ENCODE measurements at places on chromosomes 7 and 10.
A peak's percentile ranks its signal among the peaks of the same experiment; 100 is the strongest.

DNA sequence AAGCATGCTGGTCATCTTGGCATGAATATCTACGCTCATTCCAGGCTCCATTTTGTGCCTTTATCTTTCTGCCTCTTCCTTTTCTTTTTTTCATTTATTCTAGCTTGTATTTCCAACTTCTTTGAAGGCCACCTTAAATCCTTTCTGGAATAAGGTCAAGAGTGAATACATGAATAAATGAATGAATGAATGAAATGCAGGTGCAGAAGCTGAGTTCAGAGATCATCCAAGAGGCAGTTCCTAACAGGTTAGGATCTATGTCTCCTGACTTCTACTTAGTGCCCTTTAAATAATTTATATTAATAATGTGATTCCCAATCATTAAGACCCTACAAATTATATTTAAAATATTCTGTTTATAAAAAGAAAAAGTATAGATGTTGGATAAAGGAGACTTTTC lies 125.9 kb downstream of the PIP4K2A start:
- no peak for DNase-seq

DNA sequence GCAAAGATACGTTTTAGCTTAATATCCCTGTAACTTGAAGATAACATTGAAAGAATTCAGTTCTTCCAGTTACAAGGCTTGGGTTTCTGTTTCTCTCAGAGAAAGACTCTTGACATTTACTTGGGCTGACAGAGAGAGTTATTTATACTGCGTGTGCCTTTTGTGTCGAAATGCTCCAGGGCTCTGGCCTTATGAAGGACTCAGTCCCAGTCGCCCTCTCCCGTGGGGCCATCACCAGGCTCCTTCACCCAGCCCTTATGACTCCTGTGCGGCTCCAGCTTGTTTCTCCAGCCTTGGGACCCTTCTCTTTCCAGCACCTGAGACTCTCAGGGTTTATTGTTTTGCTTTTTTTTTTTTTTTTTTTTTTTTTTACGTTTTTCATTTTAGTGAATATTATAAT lies 242.3 kb upstream of the DKK1 start:
- no peak for DNase-seq

DNA sequence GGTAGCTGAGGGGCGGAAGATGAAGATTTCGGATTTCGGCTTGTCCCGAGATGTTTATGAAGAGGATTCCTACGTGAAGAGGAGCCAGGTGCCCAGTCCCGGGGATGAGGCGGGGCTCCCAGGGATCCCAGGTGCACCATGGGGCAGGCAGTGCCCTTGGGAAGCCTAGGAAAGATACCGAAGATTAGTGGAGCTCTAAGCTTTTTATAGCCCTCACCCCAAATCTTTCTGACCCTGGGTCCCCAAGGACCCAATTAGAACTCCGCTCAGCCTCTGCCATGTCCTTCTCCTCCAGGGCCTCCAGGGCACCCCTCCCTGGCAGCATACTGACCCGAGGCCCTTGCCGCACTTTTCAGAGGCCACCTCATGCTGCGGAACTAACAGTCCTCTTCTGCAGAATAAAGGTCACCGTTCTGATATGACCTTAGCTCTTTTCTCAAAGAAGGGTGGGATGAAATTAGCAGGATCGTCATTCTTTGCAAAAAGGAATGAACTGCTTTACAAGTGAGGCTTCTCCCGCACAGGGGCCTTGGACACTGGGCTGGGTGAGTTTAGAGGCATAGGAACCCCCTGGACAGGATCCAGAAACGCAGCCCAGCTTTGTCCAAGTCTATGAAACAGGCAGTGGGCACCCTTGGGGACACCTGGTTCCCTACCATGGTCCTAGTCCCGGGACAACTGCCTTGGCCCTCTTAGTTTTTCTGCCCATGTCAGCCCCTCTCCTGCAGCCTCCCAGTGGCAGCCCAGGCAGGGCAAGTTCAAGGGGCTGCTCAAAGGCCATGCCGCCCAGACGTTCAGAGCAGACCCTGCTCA lies 17.9 kb upstream of the CSGALNACT2 start:
- no peak for DNase-seq

DNA sequence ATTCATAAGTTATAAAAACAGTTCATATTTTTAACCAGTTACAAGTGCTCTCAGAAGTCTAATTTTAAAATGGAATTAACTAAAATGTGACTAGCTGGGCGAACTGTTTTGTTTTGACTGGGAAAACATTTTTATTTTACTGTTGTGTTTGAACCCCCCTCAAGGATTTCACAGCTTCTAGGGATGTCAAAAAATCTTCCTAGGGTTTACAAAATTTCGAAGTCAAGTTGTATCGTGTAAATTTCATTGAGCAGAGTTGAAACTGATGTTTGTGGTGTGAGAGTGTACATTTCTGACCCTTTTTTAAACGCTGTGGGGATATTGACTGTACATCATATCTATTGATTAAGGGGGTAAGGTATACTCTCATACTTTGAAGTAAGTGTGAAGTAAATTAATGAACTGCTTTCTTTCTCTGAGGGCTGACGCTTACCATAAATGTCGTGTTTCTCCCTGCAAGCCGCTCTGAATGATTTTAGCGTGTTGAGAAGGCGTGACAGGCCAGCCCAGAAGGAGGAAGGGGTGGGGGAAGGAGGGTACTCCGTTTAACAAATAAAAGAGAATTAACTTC lies 1.8 kb upstream of the SP8 start:
- DNase-seq = no peak

- no peak for DNase-seq
Observed at GRCh38 chr7:101239191-101239950, 1.8 kb upstream of the CLDN15 start.

DNA sequence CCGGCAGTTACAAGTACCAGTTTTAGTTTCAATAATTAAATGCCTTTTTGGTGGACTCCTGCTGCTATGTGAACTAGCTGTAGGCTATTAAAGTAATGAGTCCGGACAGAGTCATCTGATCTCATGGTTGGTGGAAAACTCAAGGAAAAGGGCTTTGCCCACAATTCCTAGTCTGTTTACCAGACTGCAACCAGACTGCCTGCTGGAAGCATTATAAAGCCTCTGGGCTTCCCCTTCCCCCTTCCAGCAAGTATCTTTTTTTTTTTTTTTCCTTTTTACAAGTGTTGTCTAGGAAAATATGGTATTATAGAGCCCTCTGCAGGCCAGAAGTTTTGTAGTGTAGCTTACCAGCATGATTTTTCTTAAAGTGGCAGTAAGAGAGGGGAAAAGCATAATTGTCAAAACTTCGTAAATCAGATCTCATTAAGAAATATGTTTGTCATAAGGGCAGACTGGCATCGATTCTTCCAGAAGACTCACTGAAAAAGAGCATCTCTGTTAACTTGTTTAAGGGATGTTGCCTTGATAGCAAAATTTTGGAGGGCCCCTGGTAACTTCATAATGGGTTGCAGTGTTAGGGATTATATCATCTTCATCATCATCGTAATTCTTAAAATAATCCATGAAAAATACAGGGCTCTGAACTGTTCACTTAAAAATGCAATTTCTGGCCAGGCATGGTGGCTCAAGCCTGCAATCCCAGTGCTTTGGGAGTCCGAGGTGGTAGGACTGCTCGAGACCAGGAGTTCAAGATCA lies 181.3 kb downstream of the TAX1BP1 start:
- peak; percentile 22 for DNase-seq

DNA sequence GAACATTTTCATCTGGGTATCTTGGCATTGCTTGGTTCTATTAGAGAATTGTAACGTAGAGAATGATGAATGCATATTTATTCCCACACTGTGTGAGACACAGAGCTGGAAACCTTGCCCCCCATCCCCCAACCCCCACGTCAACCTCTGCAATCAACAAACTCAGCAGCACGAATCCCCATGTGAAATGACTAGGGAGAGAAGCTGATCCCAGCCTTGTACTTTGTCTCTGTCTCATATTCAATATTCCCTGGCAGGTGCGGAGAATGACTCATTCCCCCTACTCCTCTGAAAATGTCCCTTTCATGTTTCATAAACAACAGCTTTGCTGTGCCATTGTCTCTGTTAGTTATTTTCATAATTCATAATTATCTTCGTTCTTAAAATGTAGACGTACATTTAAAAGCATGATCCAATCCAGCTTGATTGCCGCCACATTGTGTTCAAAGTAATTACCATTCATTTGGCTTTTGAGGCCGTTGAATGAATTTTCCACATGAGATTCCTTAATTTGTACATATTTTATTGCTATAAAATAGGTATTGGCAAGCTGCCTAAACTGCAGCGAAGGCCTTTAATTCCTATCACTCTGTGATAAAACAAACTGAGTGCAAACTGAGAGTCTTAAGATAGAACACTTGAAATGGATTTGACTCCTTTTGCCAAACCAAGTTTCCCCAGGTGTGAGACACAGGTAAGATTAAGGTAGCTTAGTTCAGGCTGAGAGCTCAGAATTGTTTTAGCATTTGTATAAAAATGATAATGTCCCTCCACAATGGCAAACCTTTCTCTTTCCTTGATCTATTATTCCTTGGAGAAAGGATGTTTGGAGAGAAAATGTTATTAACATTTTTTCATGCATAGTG lies 920.2 kb downstream of the TYW1 start:
- DNase-seq = no peak

DNA sequence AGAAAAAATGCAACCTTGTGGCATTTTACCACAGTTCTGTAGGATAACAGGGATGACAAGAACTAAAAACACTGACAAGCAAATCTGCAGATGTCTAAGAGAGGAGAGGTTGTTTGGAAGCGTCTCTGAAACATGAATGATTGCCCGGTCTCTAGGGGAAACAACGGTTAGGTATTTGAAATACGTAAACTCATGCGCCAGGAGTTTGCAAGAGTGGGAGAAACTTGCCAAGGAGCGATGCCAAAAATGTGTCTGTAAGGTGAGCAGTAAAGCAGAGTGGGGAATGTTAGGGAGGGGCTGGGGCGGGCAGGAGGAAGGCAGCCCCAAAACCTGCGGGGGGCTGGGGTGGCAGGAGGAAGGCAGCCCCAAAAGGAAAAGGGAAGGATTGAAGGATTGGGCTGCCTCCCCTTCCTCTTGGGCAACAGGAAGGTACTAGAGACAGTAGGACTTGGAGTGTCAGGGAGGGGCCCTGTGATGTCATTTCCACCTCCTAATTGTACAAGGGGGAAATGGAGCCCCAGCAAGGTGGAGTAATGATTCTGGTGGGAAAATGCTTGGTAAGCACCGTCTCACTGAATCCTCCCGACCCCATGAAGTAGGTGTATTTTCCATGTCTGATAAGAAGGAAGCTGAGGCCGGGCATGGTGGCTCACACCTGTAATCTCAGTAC lies 33.2 kb upstream of the PLEKHA1 start:
- no peak for DNase-seq

- no peak for DNase-seq
Observed at GRCh38 chr7:156064971-156065386, 252.7 kb upstream of the SHH start.

GRCh38 chr10:129417870-129418269 lies 49.2 kb upstream of the MGMT start:
- DNase-seq = no peak

DNA sequence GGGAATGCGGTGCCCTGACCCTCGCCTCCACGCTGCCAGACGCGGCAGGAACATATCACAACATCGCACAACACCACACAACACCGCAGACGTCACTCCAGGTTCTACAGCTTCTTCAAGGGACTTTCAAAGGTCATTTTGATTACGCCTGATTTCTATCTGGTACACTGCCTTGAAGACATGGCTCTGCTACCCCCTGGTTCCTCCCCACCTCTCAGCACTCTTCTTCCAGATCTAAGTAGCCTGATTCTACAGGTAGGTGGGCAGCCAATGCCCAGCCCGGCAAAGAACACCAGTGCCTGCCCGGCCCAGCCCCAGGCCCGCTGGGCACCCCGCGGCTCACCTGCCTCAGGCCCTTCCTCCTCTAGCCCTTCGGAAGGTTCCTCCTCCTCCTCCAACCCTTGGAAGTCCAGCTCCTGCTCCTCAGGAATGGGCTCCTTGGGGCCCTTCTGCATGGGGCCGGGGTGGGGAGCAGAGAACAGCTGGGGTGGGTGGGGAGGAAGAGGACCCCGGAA lies 8.4 kb downstream of the GIGYF1 start:
- no peak for DNase-seq

DNA sequence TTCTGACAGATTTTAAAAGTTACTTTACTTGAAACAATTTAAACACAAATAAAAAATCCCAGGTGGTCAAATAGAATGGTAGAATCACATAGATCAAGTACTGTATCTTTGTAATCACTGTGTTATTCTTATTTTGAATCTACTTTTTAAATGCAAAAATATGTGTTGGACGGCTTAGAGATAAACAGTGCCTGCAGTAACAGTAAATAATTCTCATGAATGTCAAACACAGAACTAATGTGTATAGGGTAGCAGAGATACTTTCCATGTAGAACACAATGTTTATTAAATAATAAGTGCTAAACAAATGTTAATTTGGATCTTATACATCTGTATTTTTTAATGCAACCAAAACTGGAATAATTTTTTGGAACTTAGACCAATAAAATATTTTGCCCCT lies 1199.4 kb downstream of the SORCS1 start:
- no peak for DNase-seq

- DNase-seq = no peak
Observed at GRCh38 chr7:85730012-85730411, 543.2 kb upstream of the SEMA3D start.

- no peak for DNase-seq
Observed at GRCh38 chr10:32461203-32461602, 15.3 kb downstream of the CCDC7 start.

DNA sequence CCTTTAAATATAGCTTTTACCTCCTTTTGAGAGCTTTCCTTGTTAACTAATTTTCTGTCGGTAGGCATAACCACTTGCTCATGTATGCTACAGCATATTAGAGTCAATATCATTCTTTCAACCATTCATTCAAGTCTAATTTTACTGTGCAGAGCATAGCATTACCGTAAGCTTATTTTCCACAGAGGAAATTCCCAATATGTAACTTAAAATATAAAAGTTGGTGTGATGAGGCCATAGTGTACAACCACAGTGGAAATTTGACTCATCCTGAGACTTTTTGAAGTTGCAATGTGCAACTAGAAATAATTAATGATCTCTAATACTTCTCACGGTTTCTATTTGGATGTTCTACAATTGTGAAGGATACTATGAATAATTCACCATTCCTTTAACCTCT lies 80.6 kb upstream of the KLF6 start:
- no peak for DNase-seq

Data from nephron progenitor cell (in vitro differentiated cells).